ENCODE measurements at places on chromosomes 5 and 9.

GRCh38 chr5:181109489-181110013 is 21.4 kb downstream of the OR2V1 start:
- DNase-seq, result no peak

DNA sequence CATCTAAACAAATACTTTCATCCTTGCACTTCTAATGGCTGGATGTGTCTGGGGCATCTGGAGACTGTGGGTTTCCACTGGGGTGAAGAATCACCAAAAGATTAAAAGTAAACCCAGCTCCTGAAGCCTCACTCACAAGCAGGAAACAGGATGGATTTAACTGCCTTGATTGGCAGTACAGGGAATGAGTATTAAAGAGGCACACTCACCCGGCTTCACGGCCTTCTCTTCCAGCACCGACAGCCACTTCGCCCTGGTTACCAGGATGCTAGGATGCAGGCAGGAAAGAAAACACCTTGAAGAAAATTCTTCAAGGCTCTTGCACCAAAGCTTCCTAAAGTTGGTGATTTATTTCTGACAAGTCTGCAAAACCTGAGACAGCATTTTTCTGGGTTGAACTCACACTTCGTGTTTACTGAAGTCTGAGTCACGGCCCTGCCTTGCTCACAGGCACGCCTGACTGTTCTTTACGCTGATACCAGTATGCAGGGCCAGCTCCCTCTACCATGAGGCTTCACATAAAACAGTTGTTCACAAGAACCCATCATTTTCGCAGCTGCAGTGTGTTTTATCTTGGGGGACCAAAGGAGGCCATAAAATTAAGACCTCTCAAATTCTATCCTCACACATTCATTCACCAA is 56.5 kb upstream of the ZNF354A start:
- no peak for DNase-seq

GRCh38 chr5:35203403-35203802 is 26.9 kb downstream of the PRLR start:
- DNase-seq, result no peak

DNA sequence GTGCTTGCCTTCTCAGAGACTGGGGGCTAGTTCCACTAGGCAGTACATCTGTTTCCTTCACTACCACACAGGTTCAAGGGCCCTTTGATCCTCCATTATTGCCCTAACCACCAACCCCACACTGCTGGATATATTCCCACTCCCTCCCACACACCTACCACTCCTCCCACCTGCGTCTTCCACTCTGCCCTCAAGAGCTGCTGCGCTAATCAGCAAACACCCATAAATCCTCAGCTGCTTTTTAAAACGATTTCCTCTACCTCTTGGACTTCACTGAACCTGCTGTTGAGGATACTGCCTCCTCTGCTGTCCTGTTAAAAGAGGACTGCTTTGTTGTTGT is 120.9 kb downstream of the MAPKAP1 start:
- no peak for DNase-seq

GRCh38 chr5:150057052-150057451 is 29.3 kb downstream of the CSF1R start:
- DNase-seq, result no peak

DNA sequence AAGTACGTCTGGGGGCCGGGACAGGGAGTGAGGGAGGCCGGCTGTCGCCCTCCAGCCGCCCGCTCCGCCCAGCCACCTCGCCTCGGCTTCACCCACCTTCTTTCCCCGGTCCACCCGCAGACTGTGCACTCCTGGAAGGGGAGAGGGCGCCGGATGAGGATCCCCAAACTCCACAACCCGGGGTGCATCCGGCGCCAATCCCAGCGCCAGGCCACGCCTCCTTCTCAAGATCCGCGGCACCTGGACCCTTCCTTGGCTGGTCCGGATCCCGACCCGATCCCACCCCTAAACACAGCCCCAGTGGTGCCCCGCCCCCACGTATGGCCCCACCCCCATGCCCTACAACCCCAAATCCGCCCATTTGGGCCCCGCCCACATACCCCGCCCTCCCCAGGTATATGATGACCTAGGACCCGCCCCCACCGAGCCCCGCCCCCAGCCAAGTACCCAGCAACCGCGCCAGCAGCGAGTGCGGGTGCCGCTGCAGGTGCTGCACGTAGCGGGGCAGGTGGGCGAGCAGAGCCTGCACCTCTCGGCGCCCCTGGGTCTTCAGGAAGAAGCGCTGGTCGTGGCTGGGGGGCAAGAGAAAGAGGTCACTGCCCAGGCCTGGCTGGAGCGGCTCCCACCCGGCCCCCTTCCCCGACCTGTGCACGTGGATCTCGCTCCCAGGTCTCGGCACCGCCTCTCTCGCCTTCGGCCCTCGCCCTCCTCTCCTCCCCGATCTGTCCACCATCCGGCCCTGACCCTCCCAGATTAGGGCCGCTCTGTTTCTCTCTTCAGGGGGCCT is 3.2 kb downstream of the PIP5KL1 start:
- DNase-seq, result peak; percentile 60

- DNase-seq, result no peak
These were observed 126.4 kb upstream of the COL5A1 start for GRCh38 chr9:134515026-134515821.

DNA sequence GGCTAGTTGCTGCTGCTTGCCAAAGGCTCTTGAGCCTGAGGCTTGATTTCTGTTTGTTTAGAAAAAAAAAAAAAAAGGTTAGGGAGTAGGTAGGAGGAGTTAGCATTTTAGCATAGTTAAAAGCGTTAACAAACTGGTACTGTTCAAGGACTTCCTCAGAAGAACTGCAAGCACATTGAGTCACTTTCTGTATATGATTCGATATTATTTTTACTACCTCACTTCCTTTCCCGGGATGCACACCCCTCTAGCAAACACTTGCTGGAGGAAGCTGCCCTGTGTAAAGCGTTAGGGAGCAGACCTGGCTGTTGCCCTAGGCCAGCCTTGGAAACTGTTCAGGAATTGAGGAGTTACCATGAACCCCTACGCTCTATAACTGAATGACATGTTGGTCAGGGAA is 15.7 kb upstream of the CEP120 start:
- no peak for DNase-seq

DNA sequence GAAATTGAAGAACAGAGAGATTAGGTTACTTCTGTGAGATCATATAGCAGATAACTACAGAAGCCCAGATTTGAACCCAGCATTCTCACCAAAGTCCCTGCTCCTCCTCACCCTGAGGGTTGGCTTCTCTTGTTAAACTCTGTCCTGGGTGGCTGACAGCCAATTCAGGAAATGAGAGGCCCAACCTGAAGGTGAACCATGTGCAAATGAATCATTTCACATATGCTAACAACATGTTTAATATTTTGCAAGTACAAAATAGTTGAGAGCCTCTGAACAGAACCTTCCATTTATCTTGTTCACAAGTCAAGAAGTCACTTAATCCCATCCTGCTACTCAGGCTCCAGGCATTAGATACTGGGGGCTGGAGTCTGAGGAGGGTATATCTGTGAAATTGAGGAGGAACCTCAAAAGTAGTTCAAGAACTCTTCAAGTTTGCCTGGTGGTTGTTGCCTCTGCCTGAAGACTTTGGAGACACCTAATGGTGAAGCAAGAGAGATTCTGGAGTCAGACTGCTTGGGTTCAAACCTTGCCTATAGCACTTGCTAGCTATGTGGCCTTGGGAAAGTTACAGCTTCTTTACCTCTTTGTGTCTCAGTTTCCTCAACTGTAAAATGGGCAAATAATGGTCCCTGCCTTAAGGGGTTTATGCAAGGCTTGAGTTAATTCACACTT is 564.0 kb downstream of the PSAT1 start:
- DNase-seq, result no peak

DNA sequence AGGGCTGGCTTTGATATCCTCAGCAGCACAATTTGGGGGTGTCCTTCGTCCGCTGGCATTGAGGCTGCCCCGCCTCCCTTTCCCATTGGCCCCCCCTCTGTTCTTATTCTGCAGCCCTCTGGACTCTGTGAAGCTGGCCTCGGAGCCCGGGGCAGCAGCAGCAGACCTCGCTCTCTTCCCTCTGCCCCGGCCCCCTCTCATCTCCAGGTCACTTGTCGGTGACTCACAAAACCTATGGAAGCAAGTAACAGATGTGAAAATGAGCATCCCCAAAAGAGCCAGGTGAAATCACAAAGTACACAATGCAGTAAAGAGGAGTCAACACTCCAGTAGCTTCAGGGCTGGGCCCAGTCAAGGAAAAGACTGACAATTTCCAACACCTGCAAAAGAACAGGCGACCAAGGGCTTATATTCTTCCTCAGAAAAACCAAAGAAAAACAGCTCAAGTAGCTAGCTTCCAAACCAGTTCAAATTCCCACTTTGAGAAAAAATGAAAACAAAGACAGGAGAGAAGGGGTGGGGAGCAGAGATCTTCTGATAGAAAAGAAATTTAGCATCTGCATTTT is 97.5 kb downstream of the ZNF608 start:
- DNase-seq, result no peak

- no peak for DNase-seq
These were observed 30.8 kb downstream of the LIX1 start for GRCh38 chr5:97111616-97112015.

DNA sequence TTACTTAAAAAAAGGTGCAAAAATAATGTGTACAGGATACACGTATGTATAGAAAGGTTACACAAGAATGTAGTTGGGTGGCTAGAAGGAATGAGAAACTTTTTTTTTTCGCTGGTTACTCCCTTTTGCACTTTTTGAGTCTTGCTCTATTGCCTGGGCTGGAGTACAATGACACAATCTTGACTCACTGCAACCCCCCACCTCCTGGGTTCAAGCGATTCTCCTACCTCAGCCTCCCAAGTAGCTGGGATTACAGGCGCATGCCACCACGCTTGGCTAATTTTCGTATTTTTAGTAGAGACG is 15.8 kb downstream of the FBXW11 start:
- DNase-seq, result no peak

DNA sequence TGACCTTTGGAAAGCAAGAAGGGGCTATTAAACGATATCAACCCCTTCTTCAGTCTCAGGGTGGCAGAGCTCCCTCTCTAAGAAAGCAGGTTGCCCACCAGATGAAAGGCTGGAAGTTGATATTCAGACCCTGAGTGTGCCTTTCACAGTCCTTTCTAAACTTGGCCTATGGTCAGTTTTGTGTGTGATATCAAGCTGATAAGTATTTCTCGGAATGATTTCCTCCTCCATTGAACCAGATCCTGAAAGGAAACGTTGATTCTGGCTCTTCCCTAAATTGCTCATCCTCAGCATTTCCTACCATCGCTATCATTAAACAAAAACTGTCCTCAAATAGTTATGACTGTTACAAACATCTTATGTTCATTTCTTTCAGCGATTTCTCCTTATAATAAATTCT is 130.4 kb downstream of the CEMIP2 start:
- no peak for DNase-seq

DNA sequence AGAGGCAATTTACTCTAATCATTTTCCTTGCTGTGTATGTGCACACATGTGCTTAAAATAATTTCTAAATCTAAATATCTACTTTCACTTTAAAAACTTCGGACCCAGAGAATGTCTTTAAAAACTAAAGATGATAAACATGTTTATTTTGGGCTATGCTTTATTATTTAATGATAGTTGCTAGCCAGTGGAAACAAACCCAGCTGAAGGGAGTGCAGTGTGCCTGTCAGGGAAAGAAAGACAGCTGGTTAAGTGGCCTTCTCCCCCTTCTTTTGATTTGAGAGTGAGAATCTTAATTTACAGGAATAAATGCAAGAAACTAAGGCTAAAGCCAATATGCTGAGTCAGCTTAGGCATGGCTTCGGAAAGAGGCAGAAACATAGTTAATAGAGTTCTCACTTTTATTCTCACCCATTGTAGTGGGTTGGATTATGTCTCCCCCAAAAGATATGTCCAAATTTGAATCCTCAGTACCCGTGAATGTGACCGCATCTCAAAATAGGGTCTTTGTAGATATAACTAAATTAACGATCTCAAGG is 111.4 kb downstream of the DCP2 start:
- DNase-seq, result no peak

DNA sequence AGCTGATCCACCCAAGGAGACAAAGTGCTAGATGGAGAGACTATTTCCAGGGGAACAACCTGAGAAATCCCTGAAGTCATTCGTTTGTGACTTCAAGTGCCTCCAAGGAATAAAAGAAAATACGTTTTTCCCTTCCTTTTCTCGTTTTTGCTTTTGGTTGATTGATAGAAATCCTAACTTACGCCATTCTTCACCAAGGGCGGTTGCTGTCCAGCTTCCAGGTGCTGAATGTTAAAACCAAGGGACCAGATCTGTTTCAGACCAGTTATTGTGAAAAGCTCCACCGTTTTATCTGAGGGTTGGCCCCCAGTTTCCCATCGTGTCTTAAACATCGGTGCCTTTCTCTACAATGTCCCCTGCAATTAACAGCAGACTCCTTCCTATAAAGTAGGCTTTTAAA is 600.7 kb upstream of the SGCD start:
- no peak for DNase-seq

- peak; percentile 4 for DNase-seq
These were observed 222.3 kb downstream of the GLIS3 start for GRCh38 chr9:4077499-4078102.

DNA sequence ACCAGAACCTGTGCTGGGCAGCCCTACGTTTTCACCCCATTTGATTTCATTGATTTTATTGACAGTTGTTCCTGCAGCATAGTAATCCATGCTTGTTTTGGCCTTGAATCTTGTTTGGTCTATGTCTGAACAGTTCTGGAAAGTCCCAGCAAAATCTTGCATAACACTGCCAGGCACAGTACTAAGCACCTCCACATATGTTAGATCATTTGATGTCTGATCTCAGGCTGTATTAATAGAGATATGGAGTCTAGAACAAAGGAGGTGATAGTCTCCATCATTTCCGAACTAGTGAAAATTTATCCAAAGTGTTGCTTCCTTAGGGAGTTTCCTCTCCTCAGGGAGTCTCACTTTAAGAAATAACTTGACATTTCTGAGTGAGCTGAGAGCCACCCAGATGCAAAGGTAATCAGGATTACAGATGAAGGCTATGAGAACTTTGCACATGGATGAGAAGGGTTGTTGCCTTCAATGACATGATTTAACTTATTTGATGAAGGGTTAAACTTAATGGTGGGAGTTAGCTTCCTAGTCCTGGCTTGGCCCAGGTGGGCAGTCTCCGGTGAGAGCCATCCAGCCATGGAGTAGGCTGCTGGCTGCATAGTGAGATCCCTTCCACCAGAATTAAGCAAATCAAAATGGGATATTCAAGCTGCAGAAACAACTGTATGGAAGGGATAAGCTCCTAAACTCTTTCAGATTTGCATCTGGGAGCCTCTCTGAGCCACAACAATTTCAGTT is 173.8 kb upstream of the MVB12B start:
- no peak for DNase-seq

DNA sequence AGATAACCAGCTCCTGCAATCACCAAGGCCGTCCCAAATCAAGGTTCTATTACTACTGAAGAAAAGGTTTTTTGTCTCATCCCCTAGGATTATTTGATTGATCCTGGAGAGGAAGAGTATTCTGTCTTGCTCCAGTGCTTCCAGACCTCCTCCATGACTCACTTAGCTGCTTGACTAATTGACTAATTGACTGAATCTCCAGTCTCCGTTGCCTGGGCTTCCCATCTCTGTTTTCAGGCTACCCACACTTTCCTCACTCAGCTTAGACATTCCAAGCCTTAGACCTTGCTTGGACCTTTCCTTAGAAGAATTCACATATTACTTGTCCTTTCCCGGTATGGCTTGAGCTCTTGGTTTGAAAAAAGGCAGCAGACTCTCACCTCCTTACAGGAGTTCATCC is 60.6 kb downstream of the FRMD3 start:
- no peak for DNase-seq

- DNase-seq, result no peak
These were observed 27.8 kb upstream of the STX17 start for GRCh38 chr9:99878651-99879050.

- DNase-seq, result no peak
These were observed 27.1 kb upstream of the ARL15 start for GRCh38 chr5:54337523-54337922.

Measured in stimulated activated CD8-positive, alpha-beta memory T cell treated with anti-CD3 and anti-CD28 coated beads, Interleukin-4, amount 100 ng/mL, for 4 hours (primary cell).